Skeletal muscle tissue (tissue), 5 donors: ENCODE measurements at places on chromosomes 16 and 17. TPM values are rescaled to one million over a fixed set of nuclear protein-coding genes. Genes with fewer than 3 reads are reported as not detected.

OR1A1 gene
- total RNA-seq, result not detected

MYH3 gene
- 6,986 TPM for total RNA-seq

SLC5A10 gene
- not detected for total RNA-seq

GUCY2D gene
- total RNA-seq, result not detected

BIRC5 gene
- total RNA-seq, result 11.0 TPM

HS3ST6 gene
- not detected for total RNA-seq

HOXB4 gene
- 1.0 TPM for total RNA-seq

MFAP4 gene
- 29.2 TPM for total RNA-seq

ATAD5 gene
- total RNA-seq, result 2.6 TPM

FA2H gene
- not detected for total RNA-seq

EPN3 gene
- total RNA-seq, result not detected

TP53TG3F gene
- not detected for total RNA-seq

PTX4 gene
- 1.0 TPM for total RNA-seq

GEMIN4 gene
- total RNA-seq, result 7.8 TPM

C1QTNF8 gene
- total RNA-seq, result not detected

EPX gene
- total RNA-seq, result 0.52 TPM

TMEM256 gene
- total RNA-seq, result 149 TPM

GSG1L gene
- total RNA-seq, result 2.1 TPM

P3H4 gene
- total RNA-seq, result 31.8 TPM

SALL1 gene
- total RNA-seq, result not detected

ZFP3 gene
- 6.3 TPM for total RNA-seq

DNAAF1 gene
- not detected for total RNA-seq

CACNG1 gene
- total RNA-seq, result 43.3 TPM

ZMYND15 gene
- 0.52 TPM for total RNA-seq

CDRT4 gene
- total RNA-seq, result 1.6 TPM

ADORA2B gene
- total RNA-seq, result 3.1 TPM

KRT40 gene
- total RNA-seq, result 6.3 TPM

CRYBA1 gene
- total RNA-seq, result not detected

OSGIN1 gene
- 0.52 TPM for total RNA-seq

ABCC11 gene
- total RNA-seq, result not detected

IKZF3 gene
- total RNA-seq, result 0.52 TPM

RAMP2 gene
- total RNA-seq, result 16.2 TPM

KRTAP2-2 gene
- total RNA-seq, result not detected

PIRT gene
- total RNA-seq, result not detected
